ENCODE measurements at places on chromosomes 3 and 15.

DNA sequence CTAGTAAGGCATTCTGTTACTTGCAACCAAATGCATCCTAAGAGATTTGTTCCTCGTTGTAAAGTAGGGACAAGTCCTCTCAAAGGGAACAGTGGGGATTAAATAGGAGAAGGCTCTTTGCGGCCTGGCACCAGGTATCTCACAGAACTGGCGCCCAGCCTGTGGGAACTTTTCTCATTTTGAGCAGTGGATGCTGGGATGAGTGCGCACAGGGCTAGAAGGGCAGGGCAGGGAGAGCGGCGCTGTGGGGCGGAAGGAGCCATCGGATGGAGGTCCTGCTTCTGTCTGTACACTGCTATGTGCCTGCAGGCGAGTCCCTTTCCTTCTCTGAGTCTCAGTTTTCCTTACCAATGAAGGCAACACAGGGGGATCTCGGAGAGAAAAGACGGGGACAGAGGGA, 50.6 kb downstream of the WNT7A start:
- no peak for DNase-seq

- DNase-seq = no peak
These were observed 3.8 kb downstream of the RASGRF1 start for GRCh38 chr15:79086814-79087213.

- DNase-seq = no peak
These were observed 7.3 kb downstream of the FBLN2 start for GRCh38 chr3:13556207-13556606.

DNA sequence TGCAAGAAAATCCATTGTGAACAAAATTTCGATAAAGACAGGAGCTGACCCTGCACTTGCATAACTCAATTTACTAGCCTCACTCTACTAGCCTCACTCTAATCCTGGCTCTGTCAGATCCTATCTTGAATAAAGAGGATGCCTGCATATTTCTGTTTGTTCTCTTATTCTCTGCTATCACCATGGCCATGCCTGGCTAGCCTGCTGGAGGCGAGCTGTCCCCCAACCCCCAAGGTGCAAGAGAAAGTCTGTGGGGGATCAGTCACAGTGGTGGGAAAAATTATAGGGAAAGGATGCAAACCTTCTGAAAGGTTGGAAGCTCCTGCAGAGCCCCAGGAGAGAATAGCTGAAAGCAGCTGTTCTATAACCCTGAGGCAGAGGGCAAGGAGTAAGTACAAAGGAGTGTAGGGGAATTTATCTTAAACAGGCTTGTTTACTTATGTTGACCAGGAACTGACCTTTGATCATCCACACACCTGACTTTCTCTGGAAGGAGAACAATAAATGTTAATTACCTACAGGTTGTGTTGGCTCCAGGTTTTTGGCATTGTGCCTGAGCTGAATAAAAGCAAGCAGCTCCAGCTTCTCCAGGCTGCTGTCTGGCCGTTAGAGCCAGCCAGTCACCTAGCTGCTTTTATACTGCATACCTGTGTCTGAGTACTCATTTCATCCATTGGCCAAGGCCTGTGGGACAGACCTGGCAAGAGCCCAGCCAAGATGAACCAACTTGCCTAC, 137.7 kb upstream of the RASGRP1 start:
- DNase-seq = no peak

DNA sequence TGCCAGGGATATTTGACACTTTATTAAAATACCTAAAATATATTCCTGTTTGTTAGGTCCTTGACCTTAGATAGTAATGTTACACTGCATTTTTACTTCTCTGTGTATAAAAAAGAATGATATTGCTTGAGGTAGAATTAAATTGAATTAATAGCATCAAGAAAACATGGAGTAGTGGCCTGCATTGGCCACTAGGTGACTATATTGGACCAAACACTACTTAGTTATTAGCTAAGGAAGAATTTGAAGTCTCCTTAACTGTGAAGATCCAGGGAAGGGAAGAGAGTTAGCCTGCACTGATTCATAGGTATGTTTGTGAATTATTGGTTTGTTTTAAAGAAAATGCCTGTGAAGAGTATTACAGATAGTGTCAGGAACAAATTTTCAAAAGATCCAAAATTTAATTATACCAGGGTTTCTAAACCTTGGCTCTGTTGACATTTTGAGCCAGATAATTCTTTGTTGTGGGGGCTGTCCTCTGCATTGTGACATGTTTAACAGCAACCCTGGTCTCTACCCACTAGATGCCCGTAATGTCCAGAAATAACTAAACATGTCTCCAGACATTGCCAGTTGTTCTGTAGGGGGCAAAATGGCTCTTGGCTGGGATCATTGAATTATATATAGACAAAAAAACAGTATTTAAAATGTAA, 103.6 kb upstream of the THSD4 start:
- DNase-seq = no peak

Measured in activated gamma-delta T cell treated with Interleukin-2 at 50 U/mL for 16 hours (primary cell).